ENCODE measurements at places on chromosomes 6 and 20. TPM values are rescaled to one million over a fixed set of nuclear protein-coding genes. Genes with fewer than 3 reads are reported as not detected.

The OPRM1 gene
- not detected for total RNA-seq

The NRSN1 gene
- not detected for total RNA-seq

The MAS1 gene
- total RNA-seq, result not detected

The TPD52L1 gene
- total RNA-seq, result 0.90 TPM

The ARFGAP1 gene
- 46.8 TPM for total RNA-seq

The PDE10A gene
- total RNA-seq, result 8.0 TPM
